ENCODE measurements at places on chromosomes 13 and 19.
A peak's percentile ranks its signal among the peaks of the same experiment; 100 is the strongest.

GRCh38 chr19:51127755-51128154 lies 3.0 kb downstream of the SIGLEC9 start:
- no peak for DNase-seq

DNA sequence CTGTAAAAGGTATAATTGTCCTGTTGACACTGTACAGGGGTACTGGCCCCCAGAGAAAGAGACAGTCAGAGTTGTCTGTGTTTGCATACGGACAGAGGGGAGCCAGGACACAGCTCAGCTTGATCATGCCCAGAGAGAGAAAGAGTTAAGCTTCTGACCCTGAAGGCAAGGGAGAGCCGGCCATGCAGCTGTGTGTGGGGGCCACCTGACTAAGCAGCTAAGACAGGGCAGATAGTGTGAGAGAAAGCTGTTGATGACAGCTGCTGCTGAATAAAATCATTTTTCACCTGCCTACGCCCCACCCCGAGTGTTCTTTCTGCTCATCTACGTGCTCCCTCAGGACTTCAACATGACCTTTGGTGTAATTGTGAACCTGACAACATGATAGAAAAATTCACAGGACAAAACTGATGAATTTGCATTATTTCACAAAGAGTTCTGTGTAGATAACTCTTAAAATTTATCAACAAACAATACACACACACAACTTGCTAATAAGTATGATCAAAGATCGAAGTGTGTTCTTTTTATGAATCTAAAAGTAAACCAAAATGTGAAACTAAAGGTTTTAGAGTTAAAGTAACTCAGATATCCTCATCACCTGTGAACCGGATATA lies 1294.3 kb upstream of the ATXN8OS start:
- no peak for DNase-seq

GRCh38 chr19:345320-345879 lies 804 bp upstream of the MIER2 start:
- DNase-seq, result no peak

DNA sequence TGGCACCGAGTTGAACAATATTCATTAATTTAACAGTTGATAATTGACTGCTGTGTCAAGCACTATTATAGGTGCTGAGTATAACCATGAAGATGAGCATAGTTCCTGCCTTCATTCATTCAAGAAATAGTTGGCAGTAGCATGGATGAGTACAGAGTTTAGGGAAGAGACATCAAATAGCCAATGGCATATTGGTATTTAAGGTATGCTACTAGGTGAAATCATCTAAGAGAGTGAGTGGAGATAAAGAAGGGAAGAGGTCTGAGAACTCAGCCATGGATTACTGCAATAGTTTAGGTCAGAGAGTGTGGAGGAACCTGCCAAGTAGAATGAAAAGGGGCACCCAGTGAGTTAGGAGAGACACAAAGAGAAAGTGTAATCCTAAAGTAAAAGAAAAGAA lies 4.9 kb upstream of the HTR2A start:
- DNase-seq, result no peak

GRCh38 chr19:14218620-14219330 lies 12.8 kb upstream of the ADGRL1 start:
- no peak for DNase-seq

- DNase-seq, result peak; percentile 61
Observed at GRCh38 chr13:45393941-45394570, 24.1 kb downstream of the SLC25A30 start.

- peak; percentile 93 for DNase-seq
Observed at GRCh38 chr19:1455336-1456120, 5.6 kb downstream of the APC2 start.

DNA sequence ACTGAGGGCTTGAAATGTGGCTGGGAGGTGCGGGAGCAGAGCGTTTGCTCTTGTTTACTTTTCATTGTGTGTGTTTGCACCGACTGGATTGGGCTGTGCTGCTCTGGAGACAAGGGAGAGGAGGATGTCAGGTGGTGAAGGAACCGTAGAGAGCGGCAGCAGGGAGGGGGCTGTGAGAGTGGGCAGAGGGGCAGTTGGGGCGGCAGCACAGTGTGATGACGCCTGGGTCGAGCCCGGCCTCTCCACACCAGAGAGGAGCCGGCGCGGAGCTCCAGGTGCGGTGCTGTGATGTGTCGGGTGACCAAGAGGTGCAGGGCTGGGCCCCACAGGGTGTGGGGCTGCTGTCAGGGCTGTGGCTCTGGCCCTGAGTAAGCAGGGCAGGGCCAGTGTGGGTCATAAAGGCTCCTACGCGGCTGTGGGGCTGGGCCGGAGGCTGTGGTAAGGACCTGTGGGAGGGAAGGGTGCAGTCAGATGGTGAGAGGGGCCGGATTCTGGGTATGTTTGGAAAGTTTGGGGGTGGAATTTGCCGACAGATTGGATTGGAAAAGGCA lies 10.5 kb downstream of the NAXD start:
- no peak for DNase-seq

GRCh38 chr13:98998831-98999638 lies 21.2 kb upstream of the DOCK9 start:
- DNase-seq, result no peak

DNA sequence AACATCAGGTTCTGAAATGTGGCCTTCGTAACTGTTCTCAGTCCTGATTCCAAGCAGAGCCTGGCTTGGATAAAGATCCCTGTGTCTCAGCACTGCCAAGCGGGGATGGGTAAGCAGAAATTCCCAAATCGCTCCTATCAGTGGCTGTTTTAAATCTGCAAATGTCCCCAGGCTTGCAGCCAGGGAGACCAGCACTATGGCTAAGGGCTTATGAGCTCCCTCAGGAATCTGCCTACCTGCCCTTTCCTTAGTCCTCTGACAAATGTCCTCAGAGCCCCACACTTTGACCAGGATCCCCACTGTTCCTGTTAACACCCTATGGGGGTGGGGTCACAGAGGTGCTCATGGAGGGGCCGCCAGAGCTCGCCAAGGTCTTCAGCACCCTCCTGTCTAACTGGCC lies 1062.8 kb downstream of the UQCRFS1 start:
- no peak for DNase-seq

DNA sequence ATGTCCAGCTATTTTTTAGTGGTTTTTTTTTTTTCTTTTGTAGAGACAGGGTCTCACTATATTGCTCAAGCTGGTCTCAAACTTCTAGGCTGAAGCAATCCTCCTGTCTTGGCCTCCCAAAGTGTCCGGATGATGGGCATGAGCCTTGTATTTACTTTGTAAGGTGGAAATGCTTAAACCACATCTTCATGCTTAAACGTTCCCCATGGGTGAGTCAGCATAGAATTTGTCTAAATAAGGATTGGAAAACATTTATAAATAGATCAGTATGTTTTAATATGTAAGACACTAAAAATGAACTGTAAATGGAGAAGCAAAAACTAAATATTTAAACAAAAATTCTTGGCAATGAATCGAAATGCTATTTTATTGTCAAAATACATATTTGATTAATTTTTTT lies 698.0 kb downstream of the PCDH9 start:
- no peak for DNase-seq

GRCh38 chr19:30297969-30298368 lies 74.2 kb upstream of the ZNF536 start:
- no peak for DNase-seq

- no peak for DNase-seq
Observed at GRCh38 chr13:27744801-27745200, 47.5 kb upstream of the GSX1 start.

DNA sequence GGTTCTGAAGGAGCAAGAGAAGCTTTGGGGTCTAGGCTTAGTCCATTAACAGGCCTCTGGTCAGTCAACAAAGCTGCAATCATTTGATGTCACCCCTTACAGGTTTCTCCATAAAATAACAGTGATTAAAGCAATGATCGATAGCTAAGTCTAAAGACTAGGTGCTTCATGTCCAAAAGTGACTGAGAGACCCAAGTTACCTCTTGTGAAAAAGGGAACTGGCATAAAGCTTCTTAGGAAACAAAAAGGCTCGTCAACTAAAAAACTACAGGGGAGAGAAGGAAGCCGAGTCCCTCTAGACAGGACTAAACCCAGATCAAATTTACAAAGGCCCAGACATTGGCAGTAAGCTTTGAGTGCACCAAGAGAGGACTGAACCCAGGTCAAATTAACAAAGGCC lies 2.2 kb downstream of the DCUN1D2 start:
- no peak for DNase-seq

DNA sequence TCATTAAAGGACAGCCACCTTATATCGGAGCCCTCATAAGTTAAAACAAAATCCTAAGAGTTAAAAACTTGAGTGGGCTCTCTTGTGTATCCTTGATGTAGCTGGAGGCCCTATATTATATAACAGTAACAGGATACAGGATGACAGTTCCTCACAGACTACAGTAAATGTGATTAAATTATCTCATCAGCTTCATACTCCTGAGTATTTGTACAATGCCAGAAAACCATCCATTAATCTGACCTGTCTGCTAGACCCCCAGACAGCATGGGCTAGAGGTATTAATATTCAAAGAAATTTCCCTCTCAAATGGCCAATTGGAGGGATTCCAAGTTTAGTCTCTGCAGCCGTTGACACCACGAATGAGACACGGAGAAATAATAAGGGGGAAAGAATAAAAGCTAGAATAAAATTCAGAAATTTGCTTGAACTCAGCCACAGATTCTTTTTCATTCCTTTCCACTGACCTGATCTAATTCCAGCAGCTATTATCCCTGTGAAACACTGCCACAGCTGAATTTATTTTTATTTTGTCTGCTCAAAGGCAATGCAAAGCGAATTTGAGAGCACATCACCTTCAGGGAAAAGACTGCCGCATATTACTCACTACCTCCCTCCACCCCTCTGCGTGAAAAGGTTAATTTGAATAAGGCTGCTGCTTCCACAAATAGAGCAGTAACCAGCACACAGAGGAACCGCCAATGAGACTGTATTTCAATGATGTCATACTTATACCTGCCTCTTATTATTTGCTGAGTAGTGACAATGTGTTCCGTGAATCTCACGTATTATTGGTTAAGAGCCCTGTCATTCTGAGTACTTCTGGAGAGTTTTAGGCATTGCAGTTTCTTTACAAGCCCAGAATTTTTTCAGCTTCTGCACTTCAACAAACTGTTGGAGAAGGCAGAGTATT lies 155.9 kb upstream of the KLF12 start:
- peak; percentile 40 for DNase-seq

DNA sequence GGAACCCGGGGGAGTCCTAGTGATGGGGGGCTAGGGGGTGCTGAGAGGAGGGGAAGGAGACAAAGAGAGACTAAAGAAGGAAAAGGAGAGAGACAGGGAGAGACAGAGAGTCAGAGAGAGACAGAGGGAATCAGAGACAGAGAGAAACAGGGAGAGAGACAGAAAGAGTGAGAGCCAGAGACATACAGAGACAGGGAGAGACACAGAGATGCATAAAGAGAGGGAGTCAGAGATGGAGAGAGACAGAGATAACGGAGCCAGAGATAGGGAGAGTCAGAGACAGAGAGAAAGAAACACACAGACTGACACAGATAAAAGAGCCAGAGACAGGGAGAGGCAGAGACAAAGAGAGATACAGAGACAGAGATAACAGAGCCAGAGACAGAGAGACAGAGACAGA lies 1.5 kb upstream of the TNFSF9 start:
- no peak for DNase-seq

DNA sequence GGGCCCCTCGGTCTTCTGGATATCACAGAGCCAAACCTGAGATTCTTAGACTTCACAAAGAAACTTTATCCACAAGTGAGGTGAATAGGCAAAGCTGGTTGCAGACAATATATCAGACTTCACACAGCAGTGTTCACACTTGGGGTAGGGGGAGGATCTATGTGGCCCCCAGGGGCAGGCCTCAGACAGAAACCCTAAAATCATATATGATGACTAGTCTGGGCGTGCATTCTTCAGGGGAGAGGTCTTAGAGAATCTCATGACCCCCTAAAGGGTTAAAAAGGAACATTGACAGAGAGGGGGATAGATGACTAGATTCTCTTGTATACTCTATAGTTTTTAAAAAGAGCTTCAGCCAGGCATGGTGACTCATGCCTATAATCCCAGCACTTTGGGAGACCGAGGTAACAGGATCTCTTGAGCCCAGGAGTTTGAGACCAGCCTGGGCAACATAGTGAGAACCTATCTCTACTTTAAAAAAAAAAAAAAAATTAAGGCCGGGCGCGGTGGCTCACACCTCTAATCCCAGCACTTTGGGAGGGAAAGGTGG lies 2.8 kb downstream of the TYROBP start:
- DNase-seq, result no peak

DNA sequence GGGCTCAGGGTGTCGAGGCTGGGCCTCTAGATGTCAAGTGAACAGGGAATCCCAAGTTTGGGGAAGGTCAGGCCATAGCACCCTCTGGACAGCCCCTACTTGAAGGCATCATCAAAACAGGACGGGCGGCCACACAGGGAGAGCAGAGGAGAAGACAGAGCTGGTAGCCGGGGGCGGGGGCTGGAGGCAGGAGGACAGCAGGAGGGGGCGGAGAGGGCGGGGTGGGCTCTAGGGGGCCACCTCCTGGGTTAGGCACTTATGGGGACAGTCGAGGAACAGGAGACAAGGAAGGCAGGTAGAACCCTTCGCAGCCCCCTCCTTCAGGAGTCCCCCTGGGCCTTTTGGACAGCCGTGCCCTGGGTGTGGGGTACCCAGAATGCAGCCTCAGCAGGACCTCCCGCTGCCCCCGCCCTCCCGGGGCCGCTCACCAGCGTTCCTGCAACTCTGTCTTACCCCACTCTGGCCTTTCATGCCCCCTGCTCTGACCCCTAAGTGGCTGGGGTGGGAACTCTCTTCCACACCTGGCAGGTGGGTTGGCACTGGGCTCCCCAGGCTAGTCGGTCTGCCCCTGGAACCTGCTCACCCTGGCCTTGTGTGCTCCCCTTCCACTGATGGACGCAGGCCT lies 5.8 kb downstream of the SSBP4 start:
- DNase-seq, result no peak

GRCh38 chr13:94987869-94988268 lies 275.5 kb upstream of the SOX21 start:
- DNase-seq, result no peak

DNA sequence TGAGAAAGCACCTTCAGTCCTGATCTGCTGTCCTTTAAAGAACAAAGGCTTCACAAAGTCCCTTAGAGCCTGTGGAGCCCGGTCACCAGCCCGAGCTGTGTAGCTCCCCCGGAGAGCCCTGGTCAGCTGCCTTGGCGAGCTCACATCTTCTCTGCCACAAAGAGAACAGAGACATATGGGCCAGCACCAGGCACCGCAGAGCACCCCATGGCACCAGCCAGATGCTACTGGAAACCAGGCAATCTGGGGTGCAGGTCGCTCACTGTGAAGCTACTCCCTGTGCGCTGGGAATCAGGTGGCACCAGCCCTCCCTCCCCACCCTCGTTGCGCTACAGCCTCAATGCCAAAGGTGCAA lies 44.3 kb upstream of the F7 start:
- no peak for DNase-seq

GRCh38 chr19:16896146-16897028 lies 7.6 kb downstream of the F2RL3 start:
- DNase-seq, result no peak

DNA sequence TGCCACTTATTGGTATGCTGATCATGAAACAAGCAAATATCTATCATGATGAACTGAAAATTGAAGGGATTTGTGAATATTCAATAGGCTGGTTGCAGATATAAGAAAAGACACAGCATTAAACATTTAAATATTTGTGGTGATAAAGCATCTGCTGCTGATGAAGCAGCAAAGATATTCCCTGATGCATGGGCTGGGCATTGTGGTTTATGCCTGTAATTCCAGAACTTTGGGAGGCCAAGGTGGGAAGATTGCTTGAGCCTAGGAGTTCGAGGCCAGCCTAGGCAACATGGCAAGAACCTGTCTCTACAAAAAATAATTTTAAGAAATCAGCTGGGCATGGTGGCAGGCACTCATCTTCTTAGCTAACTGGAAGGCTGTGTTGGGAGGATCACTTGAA lies 54.5 kb downstream of the GPR180 start:
- DNase-seq, result no peak
